ENCODE measurements at places on chromosomes 4 and X. TPM values are rescaled to one million over a fixed set of nuclear protein-coding genes. Genes with fewer than 3 reads are reported as not detected.
A peak's percentile ranks its signal among the peaks of the same experiment; 100 is the strongest.

- DNase-seq: peak; percentile 54
Observed at GRCh38 chr4:21134994-21135393, 434.7 kb downstream of the PACRGL start.

The FDCSP gene
- not detected for total RNA-seq

The PRDM5 gene
- total RNA-seq: 7.3 TPM

DNA sequence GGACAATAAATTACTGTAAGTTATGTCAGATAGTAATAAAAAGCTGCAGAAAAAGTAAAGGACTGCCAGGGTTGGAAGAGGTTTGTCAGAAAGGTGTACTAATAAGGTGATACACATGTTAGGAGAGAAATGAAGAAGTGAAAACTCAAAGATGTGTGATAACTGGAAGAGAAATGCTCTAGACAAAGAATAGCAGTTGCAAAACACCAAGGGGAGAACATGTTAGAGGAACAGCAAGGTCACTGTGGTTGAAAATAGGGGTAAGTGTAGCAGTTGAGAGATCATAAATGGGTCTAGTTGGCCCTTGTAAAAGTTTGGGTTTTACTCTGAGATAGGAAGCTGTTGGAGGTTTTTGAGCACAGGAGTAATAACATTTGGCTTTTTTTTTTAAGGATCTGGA is 46.9 kb downstream of the HSPA4L start:
- DNase-seq: no peak

DNA sequence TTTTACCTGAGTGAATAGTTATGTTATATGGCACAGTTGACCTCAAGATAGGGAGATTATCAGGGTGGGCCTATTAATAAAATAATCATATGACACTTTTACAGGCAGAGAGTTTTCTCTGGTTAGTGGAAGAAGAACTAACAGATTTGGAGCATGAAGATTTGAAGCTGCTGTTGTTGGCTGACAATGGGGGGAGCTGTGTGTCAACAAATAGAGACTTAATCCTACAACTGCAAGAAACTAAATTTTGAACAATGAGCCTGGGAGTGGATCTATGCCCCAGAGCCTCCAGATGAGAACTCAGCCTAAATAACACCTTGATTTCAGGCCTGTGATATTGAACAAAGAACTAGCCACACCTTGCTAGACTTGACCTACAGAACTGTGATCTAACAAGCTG is 7.2 kb upstream of the CCSER1 start:
- DNase-seq: no peak

DNA sequence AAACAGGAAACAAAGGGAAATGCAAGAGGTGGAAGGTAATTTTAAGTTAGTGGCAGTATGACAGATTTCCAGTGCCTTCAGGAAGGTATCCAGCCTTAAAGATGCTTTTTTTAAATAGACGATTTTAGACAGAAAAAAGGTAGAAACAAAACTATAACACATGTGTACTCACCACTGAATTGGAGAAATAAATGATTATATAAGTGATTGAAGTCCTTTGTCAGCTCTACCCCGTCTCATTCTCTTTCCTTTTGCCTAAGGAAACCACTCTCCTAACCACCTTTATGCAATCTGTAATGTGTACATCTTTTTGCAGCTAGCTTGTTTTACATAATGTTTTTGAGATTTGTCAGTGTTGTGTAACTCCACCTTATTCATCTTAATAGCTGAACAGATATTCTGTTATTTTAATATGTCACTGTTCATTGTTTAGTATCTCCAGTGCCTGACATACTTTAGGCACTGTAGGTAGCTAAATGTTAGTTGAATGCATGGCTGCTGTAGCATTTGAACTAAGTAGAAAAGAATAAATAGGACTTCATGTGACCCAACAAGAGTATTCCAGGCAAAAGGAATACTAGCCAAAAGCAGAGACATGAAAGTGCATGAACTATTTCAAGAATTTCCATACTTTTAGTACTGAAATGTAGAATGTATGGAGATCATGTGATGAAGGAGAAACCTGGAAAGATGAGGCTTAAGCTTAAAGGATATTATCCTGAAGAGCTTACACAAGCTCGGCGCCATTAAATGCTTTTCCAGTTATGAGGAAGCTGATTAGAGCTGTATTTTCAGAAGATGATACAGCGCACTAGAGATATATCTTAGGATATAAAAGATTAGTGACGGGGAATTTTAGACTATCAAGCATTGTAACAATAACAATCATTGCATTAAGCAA is 865 bp downstream of the FAM200B start:
- peak; percentile 37 for DNase-seq

DNA sequence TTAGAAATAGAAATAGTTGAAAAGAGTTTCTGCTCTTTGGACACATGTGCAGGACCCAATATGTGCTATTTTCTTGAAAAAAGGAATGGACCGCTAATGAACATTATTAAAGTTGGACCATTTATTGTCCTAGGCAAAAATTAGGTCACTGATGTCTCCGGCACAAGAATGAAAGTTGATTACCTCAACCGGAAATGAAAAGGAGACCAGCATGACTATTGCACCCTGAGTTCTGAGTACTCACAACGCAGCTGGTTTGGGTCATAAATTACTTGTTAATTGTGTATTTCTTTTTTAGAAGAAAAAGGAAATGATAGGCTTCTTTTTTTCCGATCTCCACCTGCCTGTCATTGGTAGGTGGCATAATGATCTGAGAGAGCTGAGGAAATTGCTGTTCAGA is 232.7 kb downstream of the ARHGAP24 start:
- peak; percentile 7 for DNase-seq

- DNase-seq: no peak
Observed at GRCh38 chr4:52876069-52876468, 14.0 kb downstream of the RASL11B start.

The GAGE1 gene
- not detected for total RNA-seq
